ENCODE measurements at places on chromosomes 7 and 10.

- DNase-seq, result peak; percentile 30
These were observed 61.0 kb upstream of the NFE2L3 start for GRCh38 chr7:26090927-26091519.

DNA sequence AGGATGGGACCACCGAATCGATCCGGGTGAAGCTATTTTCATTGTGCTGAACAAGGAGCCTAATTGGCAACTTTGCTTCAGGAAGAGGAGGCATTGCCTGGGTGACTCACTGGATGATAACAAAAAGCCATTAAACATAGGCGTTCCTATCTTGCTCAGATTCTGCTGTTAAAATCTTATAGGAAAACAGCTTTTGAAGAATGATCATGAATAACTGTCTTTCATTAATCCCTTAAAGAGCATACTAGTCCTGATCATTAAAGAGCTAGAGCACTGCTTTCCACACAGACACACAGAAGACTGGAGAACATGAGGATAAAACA, 174.2 kb upstream of the IMMP2L start:
- no peak for DNase-seq

GRCh38 chr7:136941816-136942215, 73.4 kb downstream of the CHRM2 start:
- DNase-seq, result no peak

- DNase-seq, result no peak
These were observed 169.5 kb upstream of the LYZL1 start for GRCh38 chr10:29119374-29119773.

DNA sequence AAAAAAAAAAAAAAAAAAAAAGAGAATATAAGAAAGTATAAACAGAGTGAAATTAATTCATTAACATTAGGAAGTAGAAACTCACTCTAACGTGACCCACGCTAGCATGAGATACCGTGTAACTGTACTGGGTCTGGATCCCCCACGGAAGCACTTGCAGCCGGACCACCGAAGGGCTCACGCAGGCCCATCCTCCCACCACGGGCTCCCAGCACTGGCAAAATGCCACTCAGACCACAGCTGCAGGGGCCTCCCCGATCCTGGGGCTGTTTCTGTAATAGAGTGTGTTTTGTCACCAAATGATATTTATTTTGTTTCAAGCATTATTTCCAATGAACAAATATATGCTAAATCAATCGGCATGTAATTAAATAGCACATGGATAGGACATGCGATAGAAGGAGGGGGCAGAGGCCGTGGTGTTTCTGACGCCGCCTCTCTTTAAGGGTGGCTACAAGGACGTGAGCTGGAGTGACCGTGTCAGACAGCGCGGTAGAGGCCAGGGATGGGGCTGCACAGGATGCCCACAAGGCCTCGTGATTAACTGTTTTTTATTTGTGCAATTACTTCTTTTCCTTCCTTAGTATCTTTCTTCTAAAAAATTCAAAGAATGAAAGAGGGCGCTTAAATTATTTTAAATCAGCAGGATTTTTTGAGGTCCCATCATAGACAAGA, 568.5 kb downstream of the PTPRN2 start:
- no peak for DNase-seq

- no peak for DNase-seq
These were observed 500.7 kb downstream of the TCERG1L start for GRCh38 chr10:130810856-130811255.

GRCh38 chr7:64877714-64878610, 25.1 kb upstream of the ZNF273 start:
- no peak for DNase-seq

DNA sequence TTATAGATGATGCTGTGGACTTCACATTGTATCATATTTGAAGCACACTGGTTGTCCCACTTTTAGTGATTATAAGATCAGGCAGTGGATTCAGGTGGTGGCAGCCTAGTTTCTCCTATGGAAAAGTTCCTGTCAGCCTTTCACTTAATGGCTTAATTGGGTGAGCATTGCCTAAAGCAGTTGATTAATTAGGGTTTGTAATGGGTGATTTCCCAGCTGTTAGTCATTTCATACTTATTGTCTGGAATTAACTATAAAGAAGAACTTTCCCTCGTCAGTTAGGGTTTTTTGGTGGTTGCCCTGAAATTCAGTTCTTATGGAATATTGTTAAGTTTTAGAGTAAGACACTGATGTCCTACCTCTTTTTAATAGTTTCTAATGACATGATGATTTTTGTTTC, 78.8 kb downstream of the SLC25A40 start:
- DNase-seq, result no peak

All from brain pericyte (primary cell).